ENCODE measurements at places on chromosomes 4 and X.

DNA sequence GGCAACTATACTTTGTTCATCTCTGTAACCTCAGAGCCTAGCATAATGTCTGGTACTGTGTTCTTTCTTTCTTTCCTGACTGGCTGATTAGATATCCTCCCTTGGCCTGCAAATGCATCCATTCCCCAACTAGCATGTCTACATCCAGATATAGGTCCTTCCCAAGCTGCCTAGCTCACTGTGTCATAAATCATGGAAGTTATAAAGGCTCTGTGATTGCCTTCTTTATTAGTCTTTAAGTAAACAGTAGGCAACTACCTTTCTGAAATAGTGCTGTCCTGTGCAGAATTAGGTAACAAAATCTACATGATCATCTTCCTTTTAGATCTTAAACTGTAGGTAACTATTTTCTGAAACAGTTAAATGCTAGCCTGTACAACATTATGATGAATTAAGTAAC lies 224.5 kb downstream of the DLG3 start:
- no peak for DNase-seq

DNA sequence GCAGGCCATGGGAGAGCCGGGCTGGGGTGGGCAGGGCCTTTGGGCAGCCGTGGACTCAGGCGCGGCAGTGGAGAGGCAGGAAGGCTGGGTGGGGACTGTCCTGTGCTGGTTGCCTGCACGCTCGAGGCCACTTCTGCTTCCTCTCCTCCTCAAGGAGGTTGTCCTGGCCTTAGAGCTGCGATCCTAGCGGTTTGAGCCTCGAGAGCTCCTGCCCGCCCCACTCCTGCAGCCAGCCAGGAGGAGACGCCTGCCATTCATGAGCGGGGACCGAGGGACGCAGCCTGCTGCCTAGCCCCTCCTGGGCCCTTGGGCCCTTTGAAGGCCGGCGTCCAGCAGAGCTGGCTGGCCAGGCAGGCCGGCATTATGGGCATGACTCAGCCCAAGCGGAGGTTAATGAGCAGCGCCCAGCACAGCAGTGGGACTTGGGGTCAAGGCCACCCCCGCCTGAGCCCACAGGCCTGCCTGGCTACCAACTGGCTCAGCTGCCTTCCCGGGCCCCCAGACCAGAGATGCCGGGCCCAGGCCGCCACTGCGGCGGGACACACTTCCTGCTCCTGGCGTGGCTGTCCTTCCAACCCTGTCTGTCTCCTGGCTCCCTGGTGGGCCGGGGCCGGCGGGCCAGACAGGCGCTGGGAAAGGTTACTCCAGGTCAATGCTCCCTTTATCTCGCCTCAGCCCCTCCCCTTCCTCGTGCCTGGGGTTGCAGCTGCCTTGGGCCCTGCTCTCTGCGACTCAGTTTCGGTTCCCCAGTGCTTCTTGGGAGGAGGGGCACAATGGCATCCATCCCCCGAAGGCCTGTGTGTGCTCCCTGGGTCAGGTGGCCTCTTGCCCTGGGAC lies 1.8 kb downstream of the ABCD1 start:
- no peak for DNase-seq

- DNase-seq, result no peak
Measured at GRCh38 chr4:101850698-101851097, 60.2 kb downstream of the BANK1 start.

DNA sequence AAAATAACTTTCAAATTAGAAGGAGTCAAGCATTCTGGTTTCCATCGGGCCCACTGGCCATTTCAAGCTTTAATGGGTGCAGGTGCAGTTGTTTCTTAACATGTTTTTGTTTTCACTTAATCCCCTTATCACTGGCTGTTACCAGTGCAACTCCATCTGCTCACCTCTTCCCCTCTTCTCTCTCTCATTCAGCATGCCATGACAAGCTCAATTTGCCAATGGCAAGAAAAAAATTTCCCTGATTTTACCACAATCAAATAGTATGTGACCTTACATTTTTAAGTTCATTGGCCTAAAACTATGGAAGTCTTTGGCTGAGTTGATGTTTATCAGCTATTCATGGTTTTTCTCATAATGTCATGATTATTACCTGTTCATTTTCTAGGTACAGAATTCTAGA lies 299.1 kb upstream of the BMP3 start:
- DNase-seq, result no peak

- DNase-seq, result no peak
Measured at GRCh38 chrX:11952176-11952720, 186.0 kb upstream of the FRMPD4 start.

GRCh38 chr4:15533817-15534216 lies 64.1 kb downstream of the CC2D2A start:
- no peak for DNase-seq

- DNase-seq, result no peak
Measured at GRCh38 chr4:110058677-110059076, 139.7 kb downstream of the ELOVL6 start.

- DNase-seq, result peak; percentile 36
Measured at GRCh38 chr4:128220286-128221235, 67.1 kb downstream of the PGRMC2 start.

GRCh38 chrX:81586096-81586495 lies 384.2 kb downstream of the SH3BGRL start:
- no peak for DNase-seq

GRCh38 chr4:77332696-77333270 lies 175.8 kb downstream of the CCNG2 start:
- DNase-seq, result no peak

DNA sequence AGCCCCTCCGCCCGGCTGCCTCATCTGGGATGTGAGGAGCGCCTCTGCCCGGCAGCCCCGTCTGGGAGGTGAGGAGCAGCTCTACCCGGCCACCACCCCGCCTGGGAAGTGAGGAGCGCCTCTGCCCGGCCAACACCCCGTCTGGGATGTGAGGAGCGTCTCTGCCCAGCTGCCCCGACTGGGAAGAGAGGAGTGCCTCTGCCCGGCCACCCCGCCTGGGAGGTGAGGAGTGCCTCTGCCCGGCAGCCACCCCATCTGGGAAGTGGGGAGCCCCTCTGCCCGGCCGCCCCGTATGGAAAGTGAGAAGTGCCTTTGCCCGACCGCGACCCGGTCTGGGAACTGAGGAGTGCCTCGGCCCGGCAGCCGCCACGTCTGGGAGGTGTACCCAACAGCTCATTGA lies 74.3 kb upstream of the TNIP3 start:
- DNase-seq, result no peak

All from HCT116 (cell line).